ENCODE measurements at places on chromosomes 1 and 21.

GRCh38 chr1:22917989-22918388, 54.7 kb downstream of the LACTBL1 start:
- no peak for DNase-seq

DNA sequence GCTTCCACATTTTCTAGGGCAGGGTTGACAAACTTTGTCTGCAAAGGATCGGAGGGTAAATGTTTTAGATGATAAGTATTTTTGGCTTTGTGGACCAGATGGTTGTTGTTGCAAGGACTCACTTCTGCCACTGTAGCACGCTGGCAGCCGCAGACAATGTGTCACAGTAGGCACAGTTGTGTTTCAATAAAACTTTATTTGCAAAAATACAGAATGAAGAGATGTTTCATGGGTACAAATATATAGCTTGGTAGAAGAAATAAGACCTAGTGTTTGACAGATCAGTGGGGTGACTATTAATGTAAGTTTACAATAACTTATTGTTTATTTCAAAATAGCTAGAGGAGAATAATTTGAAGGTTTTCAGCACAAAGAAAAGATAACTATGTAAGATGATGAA, 127.8 kb downstream of the GRIK3 start:
- DNase-seq: no peak

- DNase-seq: no peak
These were observed 10.0 kb upstream of the LRRC8C start for GRCh38 chr1:89622895-89623294.

DNA sequence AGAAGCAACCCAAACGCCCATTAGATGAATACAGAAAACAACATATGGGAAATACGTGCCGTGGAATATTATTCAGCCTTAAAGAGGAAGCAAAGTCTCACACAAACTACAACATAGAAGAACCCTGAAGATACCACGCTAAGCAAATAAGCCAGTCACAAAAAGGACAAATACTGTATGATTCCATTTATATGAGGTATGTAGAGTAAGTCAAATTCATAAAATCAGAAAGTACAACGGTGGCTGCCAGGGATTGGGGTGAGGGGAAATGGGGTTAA, 54.2 kb downstream of the SIPA1L2 start:
- DNase-seq: no peak

DNA sequence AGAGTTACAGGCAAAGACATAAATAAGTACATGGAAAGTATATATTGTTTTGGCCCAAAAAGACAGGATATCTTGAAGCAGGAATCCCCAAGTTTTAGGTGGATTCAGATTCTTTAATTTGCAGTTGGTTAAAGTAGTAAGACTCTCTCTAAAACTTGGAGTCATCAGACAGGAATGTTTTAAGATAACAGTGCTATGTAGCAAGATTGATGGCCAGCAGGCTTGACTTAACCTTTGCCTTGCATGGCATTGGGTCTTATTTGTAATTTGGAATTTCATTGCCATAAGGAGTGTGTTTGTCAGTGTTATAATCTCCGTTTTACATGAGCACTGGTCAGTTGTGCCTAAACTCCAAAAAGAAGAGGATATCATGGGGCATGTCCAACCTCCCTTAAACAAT, 727.6 kb upstream of the CHRM3 start:
- no peak for DNase-seq

DNA sequence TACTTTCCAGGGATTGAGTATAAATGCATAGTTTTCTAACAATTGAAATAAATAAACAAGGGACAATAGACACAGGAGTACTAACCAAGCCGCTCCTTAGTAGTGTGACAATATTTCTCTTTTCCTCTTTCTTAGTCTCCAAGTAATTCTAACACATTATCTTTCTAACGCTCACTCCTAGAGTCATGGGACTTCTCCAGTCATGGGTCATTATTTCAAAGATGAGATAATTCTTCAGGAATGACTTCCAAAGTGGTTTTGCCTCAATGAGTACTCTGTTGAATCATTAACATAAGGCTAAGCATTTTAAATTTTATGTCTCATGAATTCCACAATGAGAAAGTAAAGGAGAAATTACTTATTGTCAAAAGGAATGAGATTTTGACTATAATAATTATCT, 605.8 kb upstream of the ADAMTS5 start:
- DNase-seq: no peak

DNA sequence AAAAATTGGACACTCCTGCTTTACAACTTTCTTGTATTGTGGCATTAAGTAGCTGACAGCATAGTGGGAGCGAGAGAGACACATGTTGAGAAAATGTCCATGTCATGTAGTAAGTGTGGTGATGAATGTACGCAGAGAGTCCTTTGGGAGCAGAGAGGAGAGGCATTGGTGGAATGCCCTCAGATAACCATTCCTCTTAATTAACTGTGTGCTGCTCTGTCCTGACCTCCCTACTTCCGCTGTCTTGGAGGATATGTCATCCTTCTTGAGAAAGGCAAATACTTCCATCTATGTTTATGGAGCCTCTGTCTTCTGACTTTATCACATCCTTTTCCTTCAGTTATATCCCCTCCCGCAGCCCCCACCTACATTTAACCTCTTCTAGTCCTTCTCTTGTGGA, 38.4 kb downstream of the F3 start:
- DNase-seq: no peak

GRCh38 chr1:239422818-239423217, 36.5 kb downstream of the CHRM3 start:
- DNase-seq: no peak

- DNase-seq: no peak
These were observed 61.4 kb downstream of the MEF2D start for GRCh38 chr1:156439036-156439776.

DNA sequence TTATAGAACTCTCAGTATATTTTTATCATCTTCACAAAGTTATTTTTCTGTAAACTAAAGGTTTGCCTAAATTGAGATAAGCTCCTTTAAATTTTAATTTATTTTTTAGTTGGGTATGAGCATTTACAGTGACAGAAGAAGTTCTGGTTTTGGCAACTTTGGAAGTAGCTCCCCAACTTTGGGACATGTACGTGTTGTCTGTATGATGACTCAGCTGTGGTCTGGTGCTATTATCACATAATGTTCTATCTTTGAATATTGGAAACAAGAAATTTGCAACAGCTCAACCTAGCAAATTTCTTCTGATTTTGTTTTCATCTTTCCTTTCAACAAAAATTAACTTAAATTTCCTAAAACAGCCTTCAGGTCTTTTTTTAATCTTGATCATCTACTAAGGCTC, 46.6 kb upstream of the C1orf105 start:
- no peak for DNase-seq

DNA sequence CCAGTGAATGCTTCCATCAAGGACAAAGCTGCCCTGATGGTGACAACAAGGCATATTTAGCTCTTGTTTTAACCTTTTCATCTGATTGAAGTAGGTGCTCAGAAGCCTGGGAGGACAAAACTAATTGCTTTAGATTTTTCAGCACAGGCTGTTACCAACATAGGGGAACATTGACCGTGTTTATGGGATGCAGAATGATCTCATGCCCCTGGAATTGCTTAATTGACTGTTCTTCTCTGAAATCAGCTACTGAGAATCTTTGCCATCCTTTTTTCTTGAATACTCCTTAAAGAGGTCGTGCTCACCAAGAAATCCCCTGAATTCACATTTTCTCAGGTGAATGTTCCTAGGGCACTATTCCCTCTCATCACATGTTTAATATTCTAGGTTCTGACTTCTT, 95.9 kb upstream of the CCDC190 start:
- no peak for DNase-seq

DNA sequence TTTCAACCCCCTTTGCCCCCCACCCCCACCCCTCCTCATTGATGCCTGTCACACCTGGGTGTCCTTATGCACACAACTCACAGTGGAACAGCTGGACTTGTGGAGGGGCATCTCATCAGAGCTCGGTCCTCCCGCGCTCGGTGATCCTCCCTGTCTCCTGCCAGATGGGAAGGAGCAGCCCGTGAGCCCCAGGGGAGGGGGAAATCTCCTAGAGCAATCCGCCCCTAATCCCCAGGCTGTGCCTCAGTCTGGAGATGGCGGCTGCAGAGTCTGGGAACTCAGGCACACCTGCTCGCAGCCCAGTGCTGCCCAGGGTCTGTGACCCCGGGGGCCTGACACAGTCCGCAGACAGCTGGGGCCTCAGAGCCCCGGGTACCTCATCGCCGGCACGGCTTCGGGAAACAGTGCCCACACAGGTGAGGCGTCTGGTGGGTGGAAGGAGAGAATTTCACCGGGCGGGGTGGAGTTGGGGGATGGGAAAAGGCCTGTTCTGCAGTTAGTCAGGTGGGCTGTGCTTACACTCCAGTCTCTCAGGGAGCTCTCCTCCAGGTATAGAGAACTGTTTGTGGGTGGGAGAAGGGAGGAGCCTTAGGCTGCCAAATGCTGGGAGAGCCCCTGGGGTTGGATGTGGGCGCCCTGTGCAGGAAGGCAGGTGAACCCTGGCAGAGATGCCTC, 29.3 kb downstream of the TMCC2 start:
- no peak for DNase-seq

DNA sequence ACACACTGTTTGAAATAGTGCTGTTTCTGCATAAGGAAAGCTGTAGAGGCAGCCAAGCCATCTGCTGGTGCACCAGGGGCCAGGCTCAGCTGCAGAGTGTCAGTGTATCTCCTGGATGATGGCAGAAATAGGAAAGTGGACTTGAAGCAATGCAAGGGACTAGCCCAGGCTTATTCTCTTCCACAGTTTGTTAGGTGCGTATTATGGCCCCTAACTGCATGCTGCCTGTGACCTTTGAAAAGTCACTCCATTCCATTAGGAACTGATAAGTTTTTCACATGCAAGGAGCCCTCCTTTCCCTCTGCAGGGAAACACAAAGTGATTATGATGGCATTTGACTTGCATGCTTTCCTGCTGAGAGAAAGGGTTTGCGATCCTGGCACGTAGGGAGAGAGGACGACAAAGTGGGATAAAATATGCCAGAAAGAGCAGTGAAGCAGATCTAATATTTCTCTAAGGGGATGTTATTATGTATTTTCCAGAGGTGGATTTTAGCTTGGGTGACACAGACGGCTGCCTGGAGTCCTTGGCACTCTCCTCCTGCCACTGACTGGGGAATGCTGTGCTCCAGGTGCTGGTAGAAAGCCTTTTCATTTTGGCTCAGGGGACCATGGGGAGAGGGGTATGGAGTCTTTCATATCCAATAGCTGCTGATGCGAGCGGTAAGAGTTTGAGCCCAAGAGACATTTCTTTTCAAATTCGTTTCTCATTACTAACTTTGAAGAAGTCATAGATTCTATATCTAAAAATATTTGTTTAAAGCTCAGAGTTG, 402.1 kb upstream of the B3GALT2 start:
- no peak for DNase-seq

DNA sequence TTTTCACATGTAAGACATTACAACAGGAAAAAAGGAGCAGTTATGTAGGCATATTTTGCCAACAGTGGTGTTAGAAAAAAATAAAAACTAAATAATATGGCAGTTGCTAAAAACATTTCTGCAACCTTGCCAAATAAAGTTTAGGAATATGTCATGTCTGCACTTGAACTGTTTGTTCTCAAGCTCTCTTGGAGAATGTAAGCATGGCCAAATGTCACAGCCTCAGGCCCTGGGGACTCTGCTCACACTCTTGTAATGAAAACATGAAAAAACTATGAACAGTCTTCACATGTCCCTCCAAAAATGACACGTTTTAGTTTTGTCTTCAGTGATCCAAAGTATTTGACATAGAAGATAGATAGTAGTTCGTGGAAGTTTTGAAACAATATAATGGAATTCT, 753.3 kb downstream of the LTN1 start:
- no peak for DNase-seq

- no peak for DNase-seq
These were observed 99.7 kb downstream of the GLIS1 start for GRCh38 chr1:53639251-53639763.

DNA sequence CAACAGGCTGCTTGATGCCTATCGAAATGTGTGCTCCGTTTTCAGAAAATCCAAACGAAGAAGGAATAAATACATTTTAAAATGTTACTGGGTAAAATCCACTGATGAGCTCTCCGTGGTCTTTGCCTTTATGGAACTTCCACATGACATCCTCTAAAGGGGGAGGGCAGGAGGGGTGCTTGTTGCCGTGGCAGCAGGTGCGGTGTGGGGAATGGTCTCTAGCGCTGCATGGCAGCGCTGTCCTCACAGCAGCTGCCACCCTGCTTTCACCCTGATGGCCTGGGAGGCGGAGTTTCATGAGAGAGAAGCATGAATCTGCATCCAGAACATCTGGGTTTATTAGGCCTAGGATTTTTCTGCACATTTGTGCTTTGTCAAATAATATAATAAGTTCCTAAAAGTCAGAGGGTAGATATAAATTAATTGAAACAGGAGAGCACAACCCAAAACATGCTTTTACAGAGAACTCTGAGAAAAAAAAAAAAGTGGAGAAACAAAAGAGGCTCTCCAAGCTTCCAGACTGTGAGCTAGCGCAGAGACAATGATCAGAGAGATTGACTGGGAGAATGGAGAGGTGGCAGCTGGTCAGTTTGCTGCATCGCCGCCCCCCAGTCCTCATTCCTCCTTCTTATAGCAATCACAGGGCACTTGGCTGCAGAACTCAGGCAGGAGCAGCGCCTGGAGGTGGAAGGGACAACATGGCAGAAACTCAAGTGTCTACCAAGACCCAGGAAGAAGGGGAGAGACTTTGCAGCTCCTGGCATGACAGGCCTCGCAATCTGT, 228.6 kb downstream of the DSCAM start:
- no peak for DNase-seq

Measured in left renal pelvis (tissue), 4 donors.